ENCODE measurements at places on chromosomes 5 and 9.

GRCh38 chr5:81209869-81210493 lies 23.1 kb upstream of the CKMT2 start:
- DNase-seq, result no peak

DNA sequence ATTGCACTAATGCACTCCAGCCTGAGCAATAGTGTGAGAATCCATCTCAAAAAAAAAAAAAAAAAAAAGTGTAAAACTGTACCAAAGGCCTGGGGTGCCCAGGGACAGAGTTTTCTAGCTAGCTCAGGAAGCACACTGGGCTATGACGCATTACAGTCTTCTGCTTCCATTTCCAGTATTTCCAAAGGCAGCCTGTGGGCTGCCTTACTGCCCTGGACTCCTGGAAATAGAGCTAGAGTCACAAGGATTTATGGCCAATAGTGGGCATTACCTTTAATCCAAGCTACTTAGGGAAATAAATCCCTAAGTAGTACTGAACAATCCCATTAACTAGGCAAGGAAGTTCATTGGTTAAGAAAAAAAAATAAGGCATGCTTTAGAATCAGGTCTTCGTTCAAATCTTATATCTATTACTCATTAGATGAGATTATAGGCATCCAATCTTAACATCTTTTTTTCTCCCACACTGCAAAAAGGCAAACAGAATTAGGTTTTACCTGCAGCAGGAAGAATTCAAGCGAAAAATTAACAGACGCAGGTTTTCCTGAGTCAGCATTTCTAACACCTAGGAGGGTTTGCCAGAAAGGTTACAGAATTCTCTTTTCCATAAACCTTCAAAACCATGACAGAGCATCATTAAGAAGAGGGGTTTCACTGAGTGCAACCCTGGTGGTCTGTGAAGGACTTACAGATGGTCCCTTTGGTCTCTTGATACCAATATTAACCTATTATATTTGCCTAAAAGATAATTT lies 85.6 kb upstream of the CCDC112 start:
- no peak for DNase-seq

GRCh38 chr5:79512471-79513307 lies 1.2 kb downstream of the HOMER1 start:
- no peak for DNase-seq

GRCh38 chr9:93068956-93069355 lies 10.5 kb downstream of the SUSD3 start:
- DNase-seq, result no peak

DNA sequence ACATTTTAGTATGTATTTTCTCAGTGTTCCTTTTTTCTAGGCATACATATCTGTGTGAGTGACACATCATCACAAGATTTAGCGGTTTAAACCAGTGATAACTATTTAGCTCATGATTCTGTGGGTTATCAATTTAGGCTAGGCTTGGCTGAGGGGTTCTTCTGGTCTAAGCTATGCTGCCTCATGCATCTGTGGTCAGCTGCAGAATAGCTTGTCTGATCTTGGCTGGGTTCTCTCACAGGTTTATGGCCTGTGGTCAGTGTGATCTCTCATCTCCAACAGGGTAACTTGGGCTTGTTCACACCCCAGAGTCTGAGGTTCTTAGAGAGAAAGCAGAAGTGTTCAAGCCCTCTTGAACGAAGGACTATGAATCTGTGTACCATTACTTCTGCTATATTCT lies 363.3 kb downstream of the KDM4C start:
- no peak for DNase-seq

DNA sequence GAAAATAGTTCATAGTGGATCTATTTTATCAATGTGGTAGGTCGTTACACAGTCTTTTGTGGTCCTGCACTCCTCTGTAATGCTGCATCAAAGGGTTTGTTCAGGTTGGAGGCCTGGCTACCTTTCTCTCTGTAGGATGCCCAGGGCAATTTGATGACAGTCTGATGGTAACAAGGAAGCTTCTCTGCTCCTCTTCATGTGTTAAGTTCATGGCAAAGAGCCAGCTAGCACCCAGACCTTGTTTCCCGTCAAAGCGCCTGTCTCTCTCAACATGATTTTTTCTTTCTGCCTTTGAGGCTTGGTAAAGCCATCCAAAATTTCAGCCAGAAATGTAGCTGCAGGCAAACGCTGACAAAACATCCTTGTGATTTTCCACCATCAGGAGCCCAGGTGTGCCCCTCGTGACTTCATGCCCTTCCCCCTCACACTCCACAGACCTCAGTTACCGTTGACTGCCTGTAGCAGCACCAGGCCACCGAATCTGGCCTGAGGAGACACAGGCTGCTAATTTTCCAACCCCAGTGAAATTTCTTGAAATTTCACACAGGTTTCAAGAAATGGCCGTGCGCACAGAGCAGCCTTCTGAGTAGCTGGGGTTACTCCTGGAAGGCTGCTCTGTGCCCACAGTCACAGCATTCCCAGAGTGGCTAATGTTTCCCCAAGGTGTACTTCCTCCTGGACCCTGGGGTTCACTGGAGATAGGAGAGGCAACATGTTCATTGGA lies 292.7 kb downstream of the CWC27 start:
- no peak for DNase-seq

- no peak for DNase-seq
These were observed 19.5 kb upstream of the ALDH1B1 start for GRCh38 chr9:38372762-38373619.

Measured in Right ventricle myocardium inferior (tissue), 1 donor.